ENCODE measurements at places on chromosomes 16 and 17.

DNA sequence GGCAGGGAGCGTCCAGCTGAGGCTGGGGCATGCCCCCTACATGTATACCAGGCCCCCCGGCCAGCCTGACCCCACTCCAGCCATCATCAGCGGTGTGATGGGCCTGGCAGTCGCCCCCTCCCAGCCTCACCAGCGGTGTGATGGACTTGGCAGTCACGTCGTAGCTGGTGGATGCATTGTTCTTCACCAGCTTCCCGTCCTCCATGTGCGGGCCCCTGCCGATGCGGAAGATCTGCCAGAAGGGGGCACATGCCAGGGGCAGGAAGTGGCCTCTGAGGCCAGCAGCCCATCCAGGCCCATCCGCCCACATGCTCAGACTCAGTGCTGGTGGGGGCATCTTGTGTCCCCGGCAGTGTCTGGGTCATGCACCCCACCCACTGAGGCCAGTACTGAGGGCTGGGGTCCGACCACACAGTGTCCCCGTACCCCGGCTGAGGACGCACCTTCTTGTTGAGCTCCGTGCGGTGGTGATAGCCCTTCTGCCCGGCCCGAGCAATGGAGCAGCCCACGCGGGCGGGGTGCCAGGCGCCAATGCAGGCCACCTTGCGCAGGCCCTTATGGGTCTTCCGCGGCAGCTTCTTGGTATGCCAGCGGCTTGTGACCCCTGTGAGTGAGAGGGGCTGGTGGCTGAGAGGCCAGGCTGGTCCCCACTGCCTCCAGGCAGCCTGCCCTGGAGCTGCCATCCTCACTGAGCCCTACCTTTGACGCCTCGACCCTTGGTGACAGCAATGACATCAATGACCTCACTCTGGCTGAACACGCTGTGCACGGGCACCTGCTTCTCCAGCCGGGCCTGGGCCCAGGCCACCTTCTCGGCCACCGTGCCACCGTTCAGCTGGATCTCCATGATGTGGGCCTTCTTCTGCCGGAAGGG, 3.7 kb upstream of the MSRB1 start:
- no peak for DNase-seq

GRCh38 chr17:17682293-17682736, 1.1 kb downstream of the RAI1 start:
- DNase-seq = no peak

GRCh38 chr16:85626191-85626981, 13.3 kb downstream of the GSE1 start:
- no peak for DNase-seq

GRCh38 chr17:17320911-17321220, 17.7 kb downstream of the NT5M start:
- no peak for DNase-seq

DNA sequence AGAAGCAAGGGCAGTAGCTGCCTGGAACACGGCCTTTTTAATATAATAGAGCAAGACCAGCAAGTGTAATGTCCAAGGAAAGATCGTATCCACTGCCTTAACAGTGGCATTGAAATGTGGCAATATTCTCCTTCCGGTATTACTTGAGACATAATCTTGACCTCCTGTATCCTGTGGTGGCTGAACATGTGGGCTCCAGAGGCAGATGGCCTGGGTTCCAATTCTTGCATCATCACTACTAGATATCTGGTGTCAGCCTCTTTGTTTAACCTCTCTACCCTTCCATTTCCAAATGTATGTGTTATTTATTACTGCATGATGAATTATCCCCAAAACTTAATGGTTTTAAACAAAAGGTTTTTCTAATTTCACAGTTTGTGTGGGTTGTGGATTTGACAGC, 3.5 kb upstream of the CDYL2 start:
- no peak for DNase-seq

DNA sequence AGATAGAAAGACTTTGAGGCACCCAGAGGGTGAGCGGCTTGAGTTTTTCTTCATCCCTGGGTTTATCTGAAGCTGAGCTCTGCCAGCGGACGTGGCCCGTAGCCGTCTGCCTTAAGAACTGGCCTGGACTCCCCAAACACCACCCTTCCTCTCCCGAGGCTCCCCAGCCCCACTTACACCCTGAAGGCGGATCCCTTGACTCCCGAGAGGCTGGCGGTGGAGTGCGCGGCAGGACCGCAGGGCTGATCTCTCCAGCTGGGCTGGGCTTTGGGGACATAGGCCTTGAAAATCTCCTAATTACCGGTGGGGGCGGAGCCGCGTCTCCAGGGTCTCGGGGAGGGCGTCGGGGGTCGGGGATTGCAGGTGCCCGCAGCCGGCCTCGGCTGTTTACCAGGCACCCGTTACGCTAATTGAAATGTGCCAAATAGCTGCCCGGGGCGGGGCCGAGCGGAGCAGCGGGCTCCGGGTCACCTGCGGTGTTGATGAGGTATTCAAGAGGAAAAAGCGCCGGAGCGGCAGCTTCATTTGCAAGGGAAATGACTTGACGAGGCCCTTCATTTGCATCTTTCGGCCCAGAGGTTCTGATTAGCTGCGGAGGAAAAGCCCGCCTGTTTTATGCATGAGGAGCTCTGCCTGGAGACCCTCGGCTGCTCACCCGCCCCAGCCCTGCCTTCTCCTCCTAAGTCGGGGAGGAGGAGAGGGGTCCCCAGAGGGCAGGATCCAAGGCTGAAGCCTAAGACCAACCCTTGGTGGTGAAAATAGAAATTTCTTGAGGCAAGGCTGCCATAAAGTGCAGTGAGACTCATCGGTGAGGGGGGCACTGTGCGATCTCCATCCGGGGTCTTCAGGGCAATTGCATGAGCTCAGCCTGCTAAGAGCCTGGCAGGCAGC, 100.7 kb downstream of the MGAT5B start:
- no peak for DNase-seq

DNA sequence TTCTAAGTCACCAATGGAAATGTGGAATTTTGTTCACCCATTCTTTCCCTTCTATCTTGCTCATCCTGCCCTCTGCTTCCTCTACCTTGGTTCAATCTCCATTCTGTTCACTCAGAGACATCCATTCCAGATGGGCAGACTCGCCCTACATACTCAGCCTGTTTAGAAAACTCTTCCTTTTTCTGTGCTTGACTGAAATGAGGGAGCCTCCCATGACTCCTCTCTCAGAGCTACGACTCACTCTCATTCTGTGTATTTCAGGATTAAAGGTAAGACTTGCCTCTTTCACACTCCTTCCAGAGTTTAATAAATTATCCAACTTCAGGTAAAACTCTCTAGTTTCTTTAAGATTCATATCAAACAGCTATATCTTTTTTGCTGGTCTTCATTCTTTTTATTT, 182.8 kb downstream of the HS3ST3A1 start:
- DNase-seq = no peak

DNA sequence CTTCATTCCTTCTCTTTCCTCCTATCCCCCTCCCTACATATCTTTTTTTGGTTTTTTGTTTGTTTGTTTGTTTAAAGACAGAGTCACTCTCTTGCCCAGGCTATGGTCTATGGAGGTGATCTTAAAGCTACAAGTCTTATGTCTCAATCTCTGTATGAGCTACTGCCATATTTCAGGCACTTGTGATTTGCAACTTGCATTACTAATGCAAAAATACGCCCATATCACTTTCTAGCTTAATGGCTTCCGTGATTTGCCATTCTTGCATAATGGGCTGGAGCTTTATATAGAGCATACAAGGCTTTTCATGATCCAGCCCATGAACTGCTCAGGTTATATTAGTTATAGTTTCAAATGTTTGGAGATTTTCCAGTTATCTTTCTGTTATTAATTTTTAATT, 7.5 kb downstream of the CFAP97D1 start:
- no peak for DNase-seq

DNA sequence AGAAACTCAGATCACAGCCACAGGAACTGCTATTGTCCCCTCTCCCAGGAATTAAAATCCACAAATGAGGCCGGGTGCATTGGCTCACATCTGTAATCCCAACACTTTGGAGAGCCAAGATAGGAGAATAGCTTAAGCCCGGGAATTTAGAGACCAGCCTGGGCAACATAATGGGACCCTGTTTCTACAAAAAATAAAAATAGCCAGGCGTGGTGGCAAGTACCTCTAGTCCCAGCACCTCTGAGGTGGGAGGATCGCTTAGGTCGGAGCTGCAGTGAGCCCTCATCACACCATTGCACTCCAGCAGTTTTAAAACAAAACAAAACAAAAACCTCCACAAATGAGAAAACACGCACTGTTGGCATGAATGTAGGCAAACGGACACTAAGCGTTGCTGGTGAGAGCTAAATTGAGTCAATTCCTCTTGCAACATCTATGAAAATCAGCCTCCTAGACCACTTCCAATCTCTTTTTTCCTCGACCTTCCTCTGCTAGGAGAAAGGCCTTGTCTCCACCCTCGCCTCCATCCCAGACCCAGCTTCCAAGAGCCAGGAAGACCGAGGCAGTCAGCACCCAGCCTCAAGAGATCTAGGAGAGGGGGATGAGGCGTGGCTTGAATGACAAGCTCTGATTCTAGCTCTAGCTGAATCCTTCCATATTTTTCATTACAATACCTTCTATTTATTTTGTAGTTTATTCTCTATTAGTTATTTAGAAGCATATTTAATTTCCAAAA, 14.8 kb downstream of the TLE7 start:
- DNase-seq = no peak

DNA sequence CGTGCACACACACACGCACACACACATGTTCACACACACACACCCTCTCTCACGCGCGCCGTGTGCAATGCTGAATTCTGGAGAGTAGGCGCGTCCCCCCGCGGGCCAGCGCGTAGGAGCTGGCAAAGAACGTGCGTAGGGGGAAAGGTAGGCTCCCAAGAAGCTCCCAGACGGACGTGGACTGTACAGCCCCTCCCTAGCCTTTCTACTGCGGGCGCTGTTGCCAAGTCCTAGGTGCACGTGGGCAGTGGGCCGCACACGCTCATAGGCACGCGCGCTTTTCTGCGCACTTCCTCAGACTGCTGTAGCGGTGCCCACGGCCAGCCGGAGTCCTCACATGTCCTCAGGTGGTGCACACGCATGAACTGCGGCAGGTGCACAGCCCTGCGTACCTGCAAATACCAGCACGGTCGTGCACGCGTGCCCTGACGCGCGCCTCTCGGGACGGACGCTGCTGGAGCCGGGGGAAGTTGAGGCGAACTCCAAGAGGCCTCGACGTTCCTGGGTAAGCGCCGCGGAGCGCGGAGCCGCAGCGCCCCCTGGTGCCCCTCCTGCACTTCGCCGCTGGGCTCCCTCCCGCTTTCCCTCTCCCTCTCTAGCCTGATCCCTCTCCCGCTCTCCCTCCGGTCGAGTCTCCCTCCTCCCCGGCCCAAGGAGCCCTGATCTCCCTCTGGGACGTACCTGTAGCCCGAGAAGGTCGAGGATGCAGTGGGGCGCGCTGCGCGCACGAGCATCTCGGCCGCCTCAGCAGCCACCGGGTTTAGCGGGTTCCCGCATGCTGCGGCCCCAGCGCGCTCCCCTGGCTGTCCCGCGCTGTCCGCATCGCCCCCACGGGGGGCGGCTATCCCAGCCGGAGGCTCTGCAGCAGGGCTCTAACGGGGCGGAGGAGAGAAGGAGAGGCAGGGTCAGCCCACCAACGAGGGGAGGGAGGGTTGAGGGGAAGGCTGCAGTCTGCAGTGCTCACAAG, 749 bp downstream of the GRIN2A start:
- no peak for DNase-seq

- DNase-seq = no peak
Measured at GRCh38 chr17:58338454-58338840, 9.9 kb upstream of the TSPOAP1 start.

- no peak for DNase-seq
Measured at GRCh38 chr17:76414334-76415295, 30.2 kb downstream of the SPHK1 start.

DNA sequence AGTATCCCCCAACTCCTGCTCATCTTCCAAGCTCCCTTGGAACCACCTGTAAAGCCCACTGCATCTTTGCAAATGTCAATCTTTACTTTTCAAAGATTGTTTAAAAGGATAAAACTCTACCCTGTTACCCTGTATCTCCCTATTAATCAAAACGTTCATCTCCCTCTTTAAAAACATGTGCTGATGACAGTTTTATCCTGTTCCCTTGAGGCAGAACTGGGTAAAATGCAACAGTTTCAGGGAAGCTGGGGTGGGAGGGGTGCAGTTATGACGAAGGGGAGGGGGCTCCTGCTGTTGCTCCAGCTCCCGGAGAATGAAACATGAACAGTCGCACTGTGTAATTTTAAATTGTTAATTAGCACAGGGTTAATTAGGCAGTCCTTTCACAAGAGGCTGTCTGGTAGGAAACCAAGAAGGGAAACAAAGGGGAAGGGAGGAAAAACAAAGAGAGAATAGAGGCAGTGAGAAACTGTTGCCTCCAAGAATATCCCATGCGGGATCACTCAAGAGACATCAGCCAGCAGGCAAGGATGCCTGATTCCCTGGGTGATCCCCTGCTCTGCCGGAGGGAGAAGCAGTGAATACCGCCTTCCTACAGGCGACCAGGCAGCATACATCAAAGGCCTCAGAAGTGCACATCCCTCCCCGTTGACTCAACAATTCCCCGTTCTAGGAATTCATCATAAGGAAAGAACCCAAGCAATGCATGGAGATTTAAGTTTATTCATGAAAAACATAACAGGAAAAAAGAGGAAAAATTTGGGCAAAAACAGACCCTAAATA, 84.2 kb downstream of the ZFHX3 start:
- DNase-seq = no peak

- DNase-seq = no peak
Measured at GRCh38 chr16:80056324-80056723, 455.8 kb upstream of the MAF start.

GRCh38 chr17:10779609-10780008, 24.3 kb downstream of the TMEM238L start:
- DNase-seq = no peak

- DNase-seq = no peak
Measured at GRCh38 chr16:46947900-46948547, 25.4 kb downstream of the DNAJA2 start.

DNA sequence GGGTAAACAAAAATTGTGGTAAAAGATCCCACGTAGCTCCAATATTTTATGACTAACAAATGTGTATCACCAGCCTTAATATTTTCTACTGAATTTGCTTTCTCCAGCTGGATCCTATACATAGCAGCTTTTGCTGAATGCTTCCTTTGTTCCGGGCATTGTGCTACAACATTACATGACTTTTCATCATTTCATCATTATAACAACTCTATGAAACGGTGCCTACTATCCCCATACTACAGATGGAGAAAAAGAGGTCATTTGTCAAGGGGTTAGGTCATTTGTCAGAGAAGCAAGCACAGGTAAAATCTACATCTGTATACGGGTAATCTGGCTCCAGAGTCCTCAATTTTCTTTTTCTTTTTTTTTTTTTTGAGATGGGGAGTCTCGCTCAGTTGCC, 74.3 kb downstream of the KANSL1 start:
- no peak for DNase-seq

Measured in omental fat pad (tissue), 4 donors.